Ureter (tissue), 1 donor: ENCODE measurements at places on chromosomes 3 and 15.

GRCh38 chr15:85972805-85973540 lies 106.7 kb upstream of the AGBL1 start:
- no peak for DNase-seq

GRCh38 chr3:24494618-24495325 lies at the start of gene THRB:
Gene THRB, minus strand, starts transcription at chr3:24494850.
- peak; percentile 82 for DNase-seq

DNA sequence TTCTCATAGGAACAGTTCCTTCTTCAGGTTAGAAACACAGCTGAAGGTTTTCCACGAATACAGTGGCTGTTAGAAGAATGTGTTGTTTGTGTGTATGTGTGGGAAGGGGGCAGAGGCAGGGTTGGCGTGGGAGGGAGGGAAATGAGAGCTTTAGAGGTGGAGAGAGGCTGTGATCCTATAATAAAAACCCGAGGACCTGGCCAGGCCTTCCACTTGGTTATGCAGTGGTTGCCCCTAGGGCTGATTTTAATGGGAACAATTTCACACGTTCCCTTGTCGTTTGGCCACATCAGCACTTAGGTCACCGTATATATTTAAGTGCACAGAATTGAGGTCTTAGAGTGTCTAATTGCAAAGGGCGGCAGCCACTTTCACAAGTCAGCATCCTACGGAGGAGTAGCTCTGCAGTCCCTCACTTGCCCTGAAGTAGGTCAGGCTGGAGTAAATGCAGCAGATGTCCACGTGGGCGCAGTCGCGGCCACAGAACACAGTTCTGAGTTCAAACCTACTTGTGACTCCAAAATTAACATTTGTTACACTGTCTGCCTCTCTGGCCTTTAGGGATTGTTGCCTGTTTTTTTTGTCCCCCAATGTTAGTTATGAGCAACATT lies 85.6 kb downstream of the PDCD6IP start:
- no peak for DNase-seq

DNA sequence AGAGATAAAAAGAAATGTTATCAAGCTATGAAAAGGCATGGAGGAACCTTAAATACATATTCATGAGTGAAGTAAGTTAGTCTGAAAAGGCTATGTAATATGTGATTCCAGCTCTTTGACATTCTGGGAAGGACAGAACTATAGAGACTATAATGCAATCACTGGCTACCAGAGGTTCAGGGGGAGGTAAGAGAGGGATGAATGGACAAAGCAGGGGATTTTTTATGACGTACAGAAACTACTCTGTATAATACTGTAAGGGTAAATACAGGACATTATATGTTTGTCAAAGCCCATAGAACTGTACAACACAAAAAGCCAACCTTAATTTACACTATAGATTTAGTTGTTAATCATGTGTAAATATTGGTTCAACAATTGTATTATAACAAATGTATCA lies 46.1 kb downstream of the MCTP2 start:
- no peak for DNase-seq

- no peak for DNase-seq
Measured at GRCh38 chr3:16477521-16477920, 36.0 kb downstream of the RFTN1 start.

GRCh38 chr15:85013785-85014184 lies 32.1 kb downstream of the PDE8A start:
- DNase-seq, result no peak

GRCh38 chr3:159924411-159924810 lies 64.2 kb upstream of the IL12A start:
- DNase-seq, result no peak

DNA sequence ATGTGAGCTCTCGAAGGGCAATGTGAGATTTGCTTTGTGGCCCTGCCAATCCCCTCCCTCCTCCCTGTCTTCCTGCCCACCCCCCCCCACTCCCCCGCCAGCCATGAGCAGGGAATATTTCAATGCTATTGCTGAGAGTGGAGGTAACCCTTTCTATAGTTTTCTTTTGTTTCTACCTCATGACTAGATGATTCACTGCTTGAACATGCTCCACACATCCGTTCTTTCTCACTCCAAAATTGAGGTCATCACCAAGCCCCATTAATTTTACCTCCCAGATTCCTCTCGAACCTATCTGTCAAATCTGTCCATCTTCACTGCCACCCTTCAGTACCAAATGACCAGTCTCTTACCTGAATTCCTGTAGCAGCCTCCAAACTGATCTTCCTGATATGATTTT lies 12.2 kb downstream of the ZNF774 start:
- no peak for DNase-seq

DNA sequence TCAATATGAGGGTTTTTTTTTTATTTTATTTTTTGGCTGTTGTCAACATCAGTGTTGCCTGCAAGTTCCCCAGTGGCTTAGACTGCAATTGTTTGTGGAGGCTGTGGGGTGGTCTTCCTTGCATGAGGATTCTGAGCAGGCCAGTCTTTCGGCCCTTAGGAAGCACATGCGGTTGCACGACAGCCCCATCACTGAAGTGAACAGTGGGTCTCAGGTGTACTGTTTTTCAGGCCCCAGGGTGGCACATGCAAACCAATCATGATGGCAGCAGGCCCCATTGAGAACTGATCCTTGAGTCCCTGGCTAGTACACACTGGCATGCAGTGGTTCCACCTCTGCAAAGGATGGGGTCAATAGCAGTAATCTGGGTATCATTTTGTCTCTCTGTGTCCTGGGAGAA lies 768.7 kb downstream of the EPHA3 start:
- DNase-seq, result no peak

DNA sequence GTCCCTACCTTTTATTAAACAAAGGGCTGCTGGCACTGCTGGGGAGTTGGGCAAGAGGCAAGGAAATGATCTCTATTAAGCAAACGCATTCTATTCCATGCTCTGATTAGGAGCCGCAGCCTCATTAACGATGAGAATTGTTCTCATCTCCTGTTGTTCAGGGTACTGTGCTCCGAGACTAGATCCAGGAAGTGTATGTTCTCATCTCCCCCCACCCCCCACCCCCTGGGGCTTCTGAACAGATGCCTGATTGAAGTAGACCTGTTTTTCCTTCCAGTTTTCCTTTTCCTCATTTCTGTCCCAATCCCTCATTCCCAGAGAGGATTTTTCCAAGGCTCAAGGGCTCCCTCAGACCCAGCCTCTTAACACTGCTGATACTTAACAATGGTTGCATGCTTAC lies 81.6 kb upstream of the FEZF2 start:
- no peak for DNase-seq
